ENCODE measurements at places on chromosomes 5 and 9.
A peak's percentile ranks its signal among the peaks of the same experiment; 100 is the strongest.

GRCh38 chr5:128237000-128237399 is 153.4 kb downstream of the SLC12A2 start:
- DNase-seq: no peak

GRCh38 chr5:39140558-39141168 is 66.5 kb upstream of the RICTOR start:
- DNase-seq: no peak

GRCh38 chr9:122857815-122858214 is 29.4 kb upstream of the PDCL start:
- no peak for DNase-seq

GRCh38 chr9:31847963-31848362 is 536.5 kb upstream of the ACO1 start:
- DNase-seq: no peak

DNA sequence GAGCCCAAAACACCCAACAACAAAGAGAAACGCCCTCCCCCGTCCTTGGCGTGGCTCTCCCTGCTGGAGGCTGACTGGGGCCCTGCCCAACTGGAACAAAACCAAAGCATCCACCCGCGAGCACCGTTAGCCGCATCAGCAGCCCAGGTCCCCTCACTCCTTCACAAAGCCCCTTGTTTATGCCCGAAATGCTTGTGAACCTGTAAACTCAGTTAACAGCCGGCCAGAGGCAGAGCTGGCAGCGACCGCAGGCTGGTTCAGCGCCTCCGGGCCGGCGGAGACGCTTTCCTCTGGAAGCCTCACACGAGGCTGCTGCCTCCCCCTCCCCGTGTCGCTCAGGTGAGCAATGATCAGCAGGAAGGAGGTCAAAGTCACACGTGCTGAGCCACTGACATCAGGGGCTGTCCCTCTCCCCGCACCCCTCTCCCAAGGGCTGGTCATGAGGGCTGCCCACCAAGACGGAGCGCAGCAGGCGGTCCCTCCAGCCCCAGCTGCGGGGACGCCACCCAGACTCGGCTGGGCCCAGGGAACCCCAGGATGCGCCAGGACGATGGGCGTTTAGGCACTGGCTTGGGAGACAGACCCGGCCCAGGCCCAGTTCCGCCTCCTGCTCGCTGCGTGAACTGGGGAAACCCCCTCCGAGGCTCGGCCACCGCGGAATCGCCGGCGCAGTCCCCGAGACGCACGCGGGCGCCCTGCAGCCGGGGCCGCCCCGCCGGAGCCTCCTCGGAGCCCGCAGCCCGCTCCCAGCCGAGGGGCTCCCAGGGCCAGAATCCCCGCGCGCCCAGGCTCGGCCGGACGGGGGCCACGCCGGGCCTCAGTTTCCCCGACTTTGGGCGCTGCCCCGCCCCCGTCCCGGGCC is 563 bp downstream of the SNAPC4 start:
- no peak for DNase-seq

- DNase-seq: no peak
Observed at GRCh38 chr9:70228611-70229010, 30.2 kb upstream of the SMC5 start.

DNA sequence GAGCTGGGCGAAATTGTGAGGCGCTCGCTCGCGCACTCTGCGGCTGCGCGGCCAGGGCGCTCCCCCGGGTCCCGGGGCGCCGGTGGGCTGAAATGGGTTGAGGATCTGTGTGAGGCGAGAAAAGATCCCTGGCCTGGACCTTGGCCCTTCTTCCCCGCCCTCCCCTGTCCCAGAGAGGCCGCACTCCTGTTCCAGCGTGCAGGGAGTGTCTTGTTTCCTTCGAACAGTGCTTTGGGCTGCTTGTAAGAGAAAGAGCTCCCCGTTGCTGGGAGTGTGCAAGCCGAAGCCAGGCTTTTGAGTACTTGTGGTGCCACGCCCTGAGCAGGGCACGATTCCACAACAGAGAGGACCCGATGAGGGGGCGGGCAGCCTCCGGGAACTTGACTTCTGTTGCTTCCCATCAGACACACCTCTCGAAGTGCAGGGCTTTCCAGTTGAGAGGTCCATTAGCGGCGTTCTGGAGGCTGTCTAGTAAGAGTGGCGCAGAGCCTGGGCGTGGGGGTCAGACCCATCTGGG is 535 bp downstream of the DOLPP1 start:
- DNase-seq: no peak

GRCh38 chr5:6578676-6579343 is 54.0 kb downstream of the NSUN2 start:
- no peak for DNase-seq

GRCh38 chr5:137735555-137736284 is at the start of gene KLHL3:
Gene KLHL3, minus strand, starts transcription at chr5:137736089. Its CDS starts 443 bp downstream, at chr5:137735646.
- peak; percentile 5 for DNase-seq

- no peak for DNase-seq
Observed at GRCh38 chr5:77066184-77066583, 20.9 kb downstream of the ZBED3 start.

DNA sequence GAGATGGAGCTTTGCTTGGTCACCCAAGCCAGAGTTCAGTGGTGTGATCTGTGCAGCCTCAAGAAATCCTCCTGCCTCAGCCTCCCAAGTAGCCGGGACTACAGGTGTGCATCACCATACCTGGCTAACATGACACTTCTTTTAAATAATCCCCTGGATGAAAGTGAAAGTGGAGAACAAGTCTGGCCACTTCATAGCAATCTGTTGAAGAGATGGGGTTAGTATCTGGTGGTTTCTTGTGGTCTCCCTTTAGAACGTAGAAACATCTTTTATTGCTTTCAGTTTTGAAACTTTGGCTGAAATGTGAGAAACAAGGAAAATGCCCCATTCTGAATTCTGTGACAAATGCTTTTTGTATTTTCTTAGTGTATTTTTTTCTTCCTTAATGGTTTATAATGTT is 452.5 kb upstream of the RIOK2 start:
- DNase-seq: no peak
